Muscle of arm (tissue), 14 donors: ENCODE measurements at places on chromosomes 2 and 18. TPM values are rescaled to one million over a fixed set of nuclear protein-coding genes. Genes with fewer than 3 reads are reported as not detected.

Gene WDR75
- 55.0 TPM for polyA plus RNA-seq

Gene DYNAP
- polyA plus RNA-seq, result not detected

Gene ADRA2B
- polyA plus RNA-seq, result 2.1 TPM

GRCh38 chr2:223532712-223533111, 69.4 kb downstream of the SCG2 start:
- DNase-seq, result no peak

DNA sequence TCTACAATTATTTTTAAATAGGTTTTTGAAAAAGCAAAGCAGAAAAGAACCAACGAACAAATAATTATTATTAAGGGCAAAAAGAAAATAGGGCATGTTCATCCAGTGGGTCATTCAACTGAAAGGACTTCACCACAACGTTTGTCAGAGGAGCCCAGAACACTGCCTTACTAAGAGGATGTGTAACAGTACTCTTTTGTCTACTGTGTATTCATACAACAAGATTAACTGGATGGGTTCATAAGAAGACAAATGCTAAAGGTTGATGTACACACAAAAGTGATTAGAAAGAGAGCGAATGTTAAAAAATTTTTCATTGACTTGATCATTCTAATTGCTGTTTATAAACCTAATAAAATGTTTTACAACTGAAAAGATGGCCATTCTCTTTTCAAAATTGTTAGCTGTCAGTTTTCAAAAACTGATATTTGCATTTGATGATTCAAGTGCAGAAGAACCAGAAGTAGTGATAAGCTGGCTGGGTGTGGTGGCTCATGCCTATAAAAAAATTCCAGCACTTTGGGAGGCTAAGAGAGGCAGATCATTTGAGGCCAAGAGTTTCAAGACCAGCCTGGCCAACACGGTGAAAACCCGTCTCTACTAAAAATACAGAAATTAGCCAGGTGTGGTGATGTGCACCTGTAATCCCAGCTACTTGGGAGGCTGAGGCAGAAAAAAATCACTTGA, 33.1 kb downstream of the MGAT4A start:
- no peak for DNase-seq

- DNase-seq, result no peak
Measured at GRCh38 chr2:189802396-189802912, 18.2 kb downstream of the PMS1 start.

- no peak for DNase-seq
Measured at GRCh38 chr2:20447437-20448245, 767 bp downstream of the RHOB start.

- DNase-seq, result no peak
Measured at GRCh38 chr18:68244786-68245185, 470.1 kb downstream of the TMX3 start.

DNA sequence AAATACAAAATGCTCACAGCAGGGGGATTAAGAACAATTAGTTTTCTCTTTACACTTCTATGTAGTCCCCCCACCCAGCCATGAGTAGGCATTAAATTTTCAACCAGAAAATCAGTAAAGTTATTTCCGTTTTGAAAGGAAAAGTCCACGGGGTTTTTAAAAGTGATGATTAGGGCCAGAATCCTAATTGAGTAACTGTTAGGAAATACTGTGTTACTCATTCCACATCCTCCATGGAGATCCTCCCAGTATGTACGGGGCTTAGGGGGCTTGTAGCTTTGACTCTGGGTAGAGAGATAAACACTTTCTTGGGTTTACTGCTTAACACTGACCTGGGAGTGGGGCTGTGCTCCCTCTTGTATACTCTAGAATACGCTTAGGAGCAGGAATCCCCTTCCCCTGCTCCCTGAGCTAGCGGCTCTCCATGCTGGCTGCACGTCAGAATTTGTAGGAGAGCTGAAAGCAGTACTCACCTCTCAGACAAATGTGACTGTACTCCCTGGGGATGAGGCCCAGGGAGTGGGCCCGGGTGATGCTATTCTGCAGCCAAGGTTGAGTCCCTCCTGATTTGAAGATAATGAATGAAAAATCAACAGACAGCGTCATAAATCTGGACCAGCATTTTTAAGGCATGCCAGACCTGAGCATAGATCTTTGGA, 100.5 kb downstream of the SLC4A3 start:
- DNase-seq, result no peak

GRCh38 chr2:143428700-143429099, 299.5 kb downstream of the ARHGAP15 start:
- no peak for DNase-seq

- DNase-seq, result peak; percentile 25
Measured at GRCh38 chr2:192947352-192947751, 752.6 kb upstream of the TMEFF2 start.

DNA sequence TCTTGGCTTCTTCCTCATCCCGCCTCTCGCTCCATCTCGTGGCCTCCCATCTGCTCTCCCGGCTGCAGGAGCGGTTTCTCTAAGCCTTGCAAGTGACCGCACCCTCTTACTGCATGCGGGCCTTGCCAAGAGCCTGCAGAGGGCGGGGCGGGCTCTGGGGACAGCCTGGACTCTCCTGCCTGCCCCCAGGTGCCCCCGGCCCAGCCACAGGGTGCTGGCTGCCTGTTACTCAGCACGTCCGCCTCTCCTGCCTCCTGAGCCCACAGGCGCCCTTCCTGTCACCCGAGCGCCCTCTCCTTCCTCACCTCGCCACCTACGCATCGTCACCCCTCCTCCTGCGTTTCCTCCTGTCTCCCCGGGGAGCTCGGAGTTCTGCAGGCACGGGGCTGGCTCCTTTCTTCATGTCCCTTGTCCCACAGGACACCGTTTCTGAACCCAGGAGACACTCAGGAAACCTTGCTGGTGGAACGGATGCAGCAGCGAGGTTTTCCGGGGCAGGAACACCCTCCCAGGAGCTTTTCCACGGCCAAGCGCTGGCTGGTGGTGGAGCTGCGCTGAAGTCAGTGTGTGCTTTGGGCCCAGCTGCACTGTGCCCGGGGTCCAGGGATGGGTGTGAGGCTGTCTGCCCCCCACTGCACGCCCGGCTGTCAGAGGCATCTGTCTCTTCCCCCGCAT, 28.5 kb downstream of the HPCAL1 start:
- no peak for DNase-seq

DNA sequence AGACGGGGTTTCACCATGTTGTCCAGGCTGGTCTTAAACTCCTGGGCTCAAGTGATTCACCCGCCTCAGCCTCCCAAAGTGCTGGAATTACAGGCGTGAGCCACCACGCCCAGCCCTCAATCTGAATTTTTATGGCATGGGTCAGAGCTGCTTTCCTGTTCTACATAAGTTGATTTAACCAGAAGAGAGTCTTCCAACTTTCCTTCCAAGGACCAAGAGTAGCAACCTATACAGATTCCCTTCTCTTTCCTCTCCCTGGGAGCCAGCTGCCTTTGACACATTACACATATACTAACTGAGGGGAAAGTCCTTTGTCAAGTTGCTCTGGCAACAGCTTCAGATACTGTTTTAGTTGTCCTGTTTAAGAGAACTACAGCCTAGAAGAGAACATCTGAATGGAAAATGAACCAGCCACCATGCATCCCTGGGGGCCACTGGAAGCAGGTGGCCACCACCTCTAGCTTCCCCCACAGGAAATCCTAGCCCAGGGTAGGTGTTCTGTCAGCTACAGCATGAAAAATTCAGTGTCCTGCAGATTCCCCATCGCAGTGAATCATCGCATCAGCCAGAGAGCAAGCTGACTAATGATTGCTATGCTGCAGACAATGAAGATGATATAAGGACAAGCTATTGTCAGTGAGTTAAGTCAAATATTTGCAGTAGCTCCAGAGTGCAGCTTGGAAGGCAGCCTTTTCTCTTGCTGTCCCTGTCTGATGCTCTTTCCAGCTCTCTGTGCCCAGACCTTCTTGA, 62.9 kb downstream of the POMC start:
- DNase-seq, result no peak
